ENCODE measurements at places on chromosomes 7 and 10. TPM values are rescaled to one million over a fixed set of nuclear protein-coding genes. Genes with fewer than 3 reads are reported as not detected.

Gene SCRN1
- 57.0 TPM for total RNA-seq

Gene FUOM
- 9.9 TPM for total RNA-seq

Gene FAM25C
- 2.4 TPM for total RNA-seq

Gene NOC3L
- 13.1 TPM for total RNA-seq

Gene TMEM196
- total RNA-seq: not detected

Gene CNNM1
- 21.9 TPM for total RNA-seq

Gene SORCS1
- total RNA-seq: not detected

Gene COL26A1
- total RNA-seq: 0.62 TPM

Gene CTAGE4
- total RNA-seq: not detected

Gene P4HA1
- 24.3 TPM for total RNA-seq

Gene ADAMTS14
- total RNA-seq: 0.14 TPM

Gene STARD3NL
- total RNA-seq: 49.3 TPM

Gene ASB13
- 22.4 TPM for total RNA-seq

Gene NAT16
- 0.29 TPM for total RNA-seq

Gene RBP4
- 5.1 TPM for total RNA-seq

Gene HGF
- total RNA-seq: not detected

Gene SUFU
- total RNA-seq: 8.2 TPM

Gene FBXW4
- 21.8 TPM for total RNA-seq

Gene HOXA7
- total RNA-seq: 4.7 TPM

Gene IFIT3
- 5.0 TPM for total RNA-seq

Gene AGMO
- 1.1 TPM for total RNA-seq

Gene TMEM72
- total RNA-seq: not detected

Gene SFXN3
- total RNA-seq: 52.6 TPM

Gene TSPAN12
- 0.52 TPM for total RNA-seq

Gene EBF3
- total RNA-seq: 0.20 TPM

Gene GBX1
- not detected for total RNA-seq

Gene PTN
- total RNA-seq: not detected

Gene CALML3
- not detected for total RNA-seq

Gene COBL
- total RNA-seq: 4.1 TPM

Gene FAM237B
- total RNA-seq: not detected

Gene NPFFR1
- not detected for total RNA-seq

Gene GAD2
- total RNA-seq: not detected

Gene GATA3
- 3.8 TPM for total RNA-seq
